ENCODE measurements at places on chromosomes 7 and 10.

DNA sequence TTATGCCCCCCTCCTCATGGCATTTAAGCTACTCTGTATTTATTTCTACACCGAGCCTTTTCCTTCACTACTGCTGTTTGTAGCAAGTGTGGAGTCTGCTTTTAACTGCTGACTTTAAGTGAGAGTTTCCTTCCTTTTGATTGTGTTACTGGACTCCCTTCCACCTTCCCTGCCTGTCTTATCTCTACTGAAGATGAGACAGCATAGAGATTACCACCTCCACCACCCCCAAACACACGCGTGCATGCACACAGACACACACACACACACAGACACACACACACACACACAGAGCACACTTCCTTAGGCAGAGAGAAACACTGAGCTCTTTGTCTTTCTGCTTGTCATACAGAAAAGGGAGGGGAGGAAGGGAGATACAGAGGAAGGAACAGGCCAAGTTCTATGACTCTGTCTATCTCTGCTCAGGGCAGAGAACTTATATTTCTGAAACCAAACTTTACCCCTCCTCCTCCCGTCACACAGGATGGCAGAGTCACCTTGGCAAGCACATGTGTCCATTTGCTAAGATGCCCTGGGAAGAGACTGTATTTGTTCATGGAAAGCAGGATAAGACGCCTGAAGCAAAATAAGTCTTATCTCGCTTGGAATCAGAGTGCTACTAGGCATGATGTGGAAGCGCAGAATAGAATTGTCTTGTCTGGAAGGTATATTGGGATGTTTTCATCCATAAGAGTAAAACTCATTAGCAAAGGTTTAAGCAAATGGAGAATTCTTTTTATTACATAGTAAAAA is 81.8 kb upstream of the CAV2 start:
- no peak for DNase-seq

GRCh38 chr7:102165136-102165535 is 121.5 kb upstream of the SH2B2 start:
- no peak for DNase-seq

- no peak for DNase-seq
Observed at GRCh38 chr7:11332865-11333228, 359.2 kb downstream of the PHF14 start.

DNA sequence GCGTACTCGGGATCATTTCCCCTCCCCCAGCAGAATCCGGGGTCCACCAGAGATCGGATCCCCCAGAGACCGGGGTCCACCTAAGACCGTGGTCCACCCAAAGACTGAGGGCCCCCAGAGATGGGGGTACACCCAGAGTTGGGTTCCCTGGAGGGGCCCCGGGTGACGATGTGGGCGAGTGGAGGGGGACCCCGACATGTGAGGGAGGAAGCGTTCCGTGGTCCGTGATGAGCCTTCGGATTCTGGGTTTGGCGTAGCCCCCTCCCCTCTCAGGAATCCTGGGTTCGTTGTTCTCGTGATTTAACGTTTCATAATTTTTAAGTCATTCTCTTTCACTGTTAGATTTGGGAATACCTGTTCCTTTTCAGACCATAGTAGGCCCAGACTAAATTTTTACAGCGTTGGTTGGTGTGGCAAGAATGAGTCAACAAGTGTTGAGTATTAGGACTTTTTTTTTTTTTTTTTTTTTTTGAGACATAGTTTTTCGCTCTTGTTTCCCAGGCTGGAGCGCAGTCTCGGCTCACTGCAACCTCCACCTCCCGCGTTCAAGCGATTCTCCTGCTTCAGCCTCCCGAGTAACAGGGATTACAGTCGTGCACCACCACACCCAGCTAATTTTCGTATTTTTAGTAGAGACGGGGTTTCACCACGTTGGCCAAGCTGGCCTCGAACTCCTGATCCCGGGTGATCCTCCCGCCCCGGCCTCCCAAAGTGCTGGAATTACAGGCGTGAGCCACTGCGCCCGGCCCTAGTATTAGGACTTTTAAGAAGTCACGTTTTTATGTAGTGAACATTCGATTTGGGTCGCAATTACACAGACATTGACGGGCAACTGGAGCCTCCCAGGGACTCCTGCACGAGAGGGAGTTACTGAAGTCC is 672 bp downstream of the GTPBP4 start:
- DNase-seq: no peak

DNA sequence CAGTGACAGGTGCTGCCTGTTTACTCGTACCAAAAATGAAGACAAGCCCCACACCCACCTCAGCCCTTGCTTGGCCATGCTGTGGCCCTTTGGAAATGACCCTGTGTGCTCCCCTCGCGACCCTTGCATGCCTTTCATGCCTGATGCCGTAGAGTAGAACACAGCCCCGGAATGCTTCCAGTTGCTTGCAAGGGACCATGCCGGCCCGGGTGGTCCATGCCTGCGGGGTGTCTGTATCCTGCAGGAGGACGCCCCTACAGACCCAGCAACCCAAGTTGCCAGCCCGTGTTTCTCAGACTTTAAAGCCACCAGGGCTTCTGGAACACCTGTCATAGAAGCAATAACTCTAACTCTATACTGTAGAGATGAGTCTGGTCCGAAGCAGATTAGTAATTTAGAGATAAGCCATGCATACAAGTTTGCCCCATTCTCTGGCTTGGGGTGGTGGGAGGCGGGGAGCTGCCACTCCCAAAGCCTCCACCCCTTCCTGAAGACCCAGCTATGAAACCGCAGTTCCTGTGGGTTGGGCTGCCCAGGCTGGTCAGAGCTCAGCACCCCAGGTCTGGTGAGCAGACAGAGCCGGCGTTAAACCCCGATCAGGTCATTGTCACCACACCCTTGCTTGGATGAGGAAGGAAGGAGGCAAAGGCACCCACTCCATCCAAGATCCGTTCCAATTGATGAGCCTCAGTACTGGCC is 143.5 kb downstream of the ADCY1 start:
- no peak for DNase-seq

GRCh38 chr7:51647486-51647885 is 330.9 kb upstream of the COBL start:
- DNase-seq: no peak

DNA sequence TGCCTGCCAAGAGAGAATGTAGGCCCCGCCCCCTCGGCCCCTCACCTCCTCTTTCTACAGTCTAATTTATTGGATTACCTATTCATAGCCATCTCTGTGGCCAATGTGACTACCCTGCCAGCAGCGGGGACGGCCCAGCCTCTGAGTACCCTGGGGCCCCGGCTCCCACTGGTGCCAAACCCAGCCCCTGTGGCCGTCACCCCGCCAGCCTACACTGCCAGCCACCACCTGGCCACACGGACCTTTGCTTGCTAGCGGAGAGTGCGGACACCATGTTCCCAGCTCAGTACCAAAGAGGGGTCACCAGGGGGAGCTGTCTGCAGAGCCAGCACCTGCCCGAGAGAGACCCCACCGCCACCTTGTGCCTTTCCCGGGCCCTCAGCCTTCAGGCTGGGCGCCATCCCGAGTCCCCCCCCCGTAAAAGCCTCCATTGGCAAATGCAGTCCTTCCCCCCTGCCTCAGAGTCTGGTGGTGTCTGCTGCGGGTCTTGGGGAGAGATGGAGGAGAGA is 511.1 kb downstream of the ZNF37A start:
- DNase-seq: no peak

- DNase-seq: peak; percentile 47
Observed at GRCh38 chr10:16686054-16686902, 130.9 kb downstream of the RSU1 start.

- no peak for DNase-seq
Observed at GRCh38 chr7:48671656-48672055, 252.7 kb upstream of the CDC14C start.

GRCh38 chr10:132052124-132052523 is 13.6 kb upstream of the JAKMIP3 start:
- DNase-seq: no peak

DNA sequence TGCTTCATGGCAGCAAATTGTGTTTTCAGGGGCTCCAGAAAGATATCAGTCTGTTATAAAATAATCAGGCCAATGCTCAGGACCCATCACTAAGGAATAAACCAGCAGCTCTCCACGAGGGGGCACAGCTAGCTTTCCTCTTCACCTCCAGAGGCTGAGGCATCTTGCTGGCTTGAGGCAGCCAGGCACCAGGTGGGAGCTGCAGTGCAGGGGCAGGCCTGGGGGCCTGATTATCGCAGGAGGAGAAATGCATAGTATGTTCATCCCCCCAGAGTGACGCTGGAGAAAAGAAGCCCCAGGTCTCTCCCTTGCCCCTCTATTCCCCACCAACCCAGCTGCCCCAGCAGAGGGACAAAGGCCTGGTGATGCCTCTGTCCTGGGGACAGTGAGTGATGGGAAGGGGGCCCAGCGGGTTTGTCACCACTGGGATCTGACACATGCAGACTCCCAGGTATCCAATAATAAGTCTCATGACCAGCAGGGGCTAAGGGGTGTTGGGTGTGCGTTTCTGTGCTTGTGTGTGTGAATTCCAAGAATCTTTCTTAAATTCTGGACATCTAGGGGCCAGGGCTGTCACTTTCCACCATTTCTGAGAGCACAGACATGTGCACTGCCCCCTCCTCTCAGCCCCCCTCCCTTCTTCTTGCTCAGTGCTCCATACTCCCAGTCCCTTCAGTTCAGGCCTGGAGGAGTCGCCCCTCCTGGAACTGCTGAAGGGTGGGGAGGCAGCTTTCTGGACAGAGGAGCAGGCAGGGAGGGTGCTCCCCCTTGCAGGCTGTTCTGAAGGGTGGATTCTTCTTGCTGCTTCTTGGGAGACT is 128.1 kb upstream of the FAM20C start:
- DNase-seq: peak; percentile 81

DNA sequence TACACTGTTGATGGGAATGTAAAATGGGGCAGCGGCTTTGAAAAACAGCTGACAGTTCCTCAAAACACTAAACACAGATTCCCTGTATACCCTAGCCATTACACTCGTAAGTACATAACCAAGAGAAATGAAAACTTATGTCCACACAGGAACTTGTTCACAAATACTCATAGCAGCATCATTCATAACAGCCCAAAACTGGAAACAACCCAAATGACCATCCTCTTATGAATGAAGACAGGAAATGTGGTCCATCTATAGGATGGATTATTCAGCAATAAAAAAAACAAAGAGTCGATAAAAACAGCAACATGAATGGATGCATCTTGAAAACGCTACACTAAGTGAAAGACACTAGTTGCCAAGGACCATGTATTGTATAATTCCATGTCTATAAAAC is 23.7 kb downstream of the NMT2 start:
- DNase-seq: no peak

GRCh38 chr10:103188853-103189252 is 4.2 kb downstream of the NT5C2 start:
- no peak for DNase-seq

GRCh38 chr7:27156916-27157701 is 634 bp upstream of the HOXA7 start:
- DNase-seq: no peak

DNA sequence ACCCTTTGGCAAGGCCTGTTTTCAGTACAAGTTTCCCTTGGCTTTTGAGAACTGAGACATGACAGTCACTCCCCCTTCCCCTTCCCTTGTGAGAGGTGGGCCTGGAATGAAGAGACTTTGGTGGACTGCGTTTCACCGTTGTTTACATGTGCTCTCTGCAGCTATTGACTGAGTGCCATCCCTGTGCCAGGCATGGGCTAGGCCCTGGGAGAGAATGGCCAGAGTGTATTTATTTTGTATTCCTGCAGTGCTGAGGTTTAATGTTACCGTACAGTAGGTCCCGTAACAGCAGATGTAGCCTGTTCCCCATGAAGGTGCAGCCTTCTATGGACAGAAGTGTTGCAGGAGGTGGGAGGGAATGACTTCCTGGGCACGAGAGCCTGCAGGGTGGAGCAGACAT is 50.0 kb downstream of the TACR2 start:
- no peak for DNase-seq

DNA sequence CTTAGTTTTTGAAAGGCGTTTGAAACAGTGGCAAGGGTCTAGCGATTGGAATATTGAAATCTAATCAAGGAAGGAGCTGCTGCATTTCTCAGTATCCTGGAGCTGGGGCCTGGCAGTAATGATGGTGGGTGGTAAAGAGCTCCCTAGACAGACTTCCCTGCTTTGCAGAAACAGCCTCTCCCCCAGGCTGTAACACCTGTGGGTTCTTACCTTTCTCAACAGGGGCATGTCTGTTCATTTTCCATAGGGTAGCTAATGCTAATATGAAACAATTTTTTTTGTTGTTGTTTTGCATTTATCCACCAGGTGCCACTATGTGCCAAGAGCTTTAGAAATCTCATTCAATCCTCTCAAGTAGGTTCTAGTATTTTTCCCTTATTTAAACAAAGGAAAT is 345.5 kb downstream of the REEP3 start:
- DNase-seq: no peak

DNA sequence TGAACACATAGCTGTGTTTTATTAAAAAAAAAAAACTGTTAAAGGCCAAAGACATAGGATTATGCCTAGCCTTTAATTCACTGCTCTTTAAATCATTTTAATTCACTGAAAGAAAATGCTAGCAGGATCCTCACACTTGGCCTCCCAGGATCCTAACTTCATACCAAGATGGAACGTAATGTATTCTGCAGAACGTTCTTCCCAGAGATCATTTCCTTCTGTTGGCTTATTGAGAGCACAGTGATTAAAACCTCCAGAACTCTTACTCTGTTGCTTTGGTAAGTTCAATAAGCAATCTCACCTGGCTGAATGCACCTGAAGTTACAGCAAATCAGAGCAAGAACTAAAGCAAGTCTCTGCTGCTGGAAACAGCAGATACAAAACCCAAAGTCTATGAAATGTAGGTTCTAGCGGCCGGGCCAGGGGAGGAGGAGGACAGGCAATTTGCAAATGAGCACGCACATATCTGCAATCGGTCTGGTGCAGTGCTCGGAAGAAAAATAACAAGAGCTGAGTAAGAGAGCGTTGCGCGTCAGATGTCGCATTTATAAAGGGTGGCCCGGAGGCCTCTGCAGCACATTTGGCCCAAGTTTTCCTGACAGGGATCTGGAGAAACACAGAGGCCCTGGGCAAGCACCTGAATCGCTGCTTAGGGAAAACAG is 193.9 kb downstream of the FAM107B start:
- DNase-seq: no peak

- peak; percentile 39 for DNase-seq
Observed at GRCh38 chr7:129169171-129169671, 19.2 kb upstream of the SMO start.

DNA sequence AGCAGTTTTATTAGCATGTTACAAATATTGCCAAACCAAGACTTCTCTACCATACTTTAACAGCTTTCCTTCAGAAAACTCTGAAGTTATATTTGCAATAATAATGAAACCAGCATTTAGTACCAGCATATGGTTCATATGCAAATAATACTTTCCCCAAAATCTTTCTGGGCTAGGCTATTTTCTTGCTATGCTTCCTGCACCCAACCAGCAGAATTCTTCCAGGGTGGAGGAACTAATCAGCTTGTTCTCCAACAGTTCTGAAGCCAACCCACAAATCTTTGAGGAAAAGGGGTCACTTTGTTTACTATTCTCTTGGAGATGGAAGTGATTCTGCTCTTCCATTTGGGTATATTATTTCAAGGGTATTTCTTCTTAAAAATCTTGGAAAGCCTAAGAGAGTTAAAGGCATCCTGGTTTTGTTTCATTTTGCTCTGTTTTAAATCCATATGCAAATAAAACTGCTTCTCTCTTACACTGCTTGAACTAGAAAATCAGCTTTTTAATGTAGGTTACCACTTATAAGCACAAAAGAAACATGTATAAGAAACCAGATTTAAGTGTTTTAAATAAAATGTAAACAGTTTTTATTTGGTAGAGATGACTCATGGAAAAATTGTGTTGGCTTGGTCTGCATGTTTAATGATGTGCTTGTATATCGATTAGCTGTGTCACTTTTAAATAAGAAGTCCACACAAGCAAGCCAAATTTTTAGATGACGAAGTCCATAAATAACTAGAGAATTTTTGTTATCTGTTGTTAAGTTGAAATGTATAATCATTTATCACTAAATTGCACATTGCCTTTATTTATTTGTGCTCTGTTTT is 103.7 kb downstream of the HECTD2 start:
- no peak for DNase-seq

GRCh38 chr10:113665806-113666354 is 2.0 kb upstream of the NRAP start:
- DNase-seq: no peak
